Pons (tissue), 1 donor: ENCODE measurements at places on chromosomes 5 and 9.

- no peak for DNase-seq
These were observed 33.9 kb upstream of the KCNN2 start for GRCh38 chr5:114327987-114328386.

GRCh38 chr9:136133191-136133958, 14.7 kb upstream of the TMEM250 start:
- DNase-seq: no peak

DNA sequence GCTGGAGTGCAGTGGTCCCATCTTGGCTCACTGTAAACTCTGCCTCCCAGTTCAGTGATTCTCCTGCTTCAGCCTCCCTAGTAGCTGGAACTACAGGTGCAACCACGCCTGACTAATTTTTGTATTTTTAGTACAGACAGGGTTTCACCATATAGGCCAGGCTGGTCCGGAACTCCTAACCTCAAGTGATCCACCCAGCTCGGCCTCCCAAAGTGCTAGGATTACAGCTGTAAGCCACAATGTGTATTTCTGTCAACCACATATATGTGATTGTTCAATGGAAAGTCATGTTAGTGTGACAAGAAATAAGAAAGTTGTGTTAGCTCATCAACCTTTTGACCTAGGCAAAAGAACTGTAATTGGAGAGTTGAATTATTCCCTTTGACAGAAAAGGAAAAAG, 677.1 kb upstream of the CHD1 start:
- DNase-seq: no peak

DNA sequence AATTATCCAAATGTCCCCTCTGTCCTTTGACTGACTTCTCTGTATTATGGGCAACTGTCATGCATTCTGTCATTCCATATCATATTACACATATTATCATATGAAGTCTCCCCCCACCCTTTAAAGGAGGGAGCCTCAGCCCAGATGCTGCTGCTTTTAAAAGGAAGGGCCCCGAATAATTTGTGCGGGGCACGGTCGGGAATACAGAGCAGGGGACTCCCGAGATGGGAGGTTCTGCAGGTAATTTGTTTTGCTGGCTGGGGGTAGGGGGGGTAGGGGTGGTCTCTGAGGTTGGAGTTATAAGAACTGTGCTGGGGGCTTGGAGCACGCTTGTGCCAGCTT, 10.1 kb upstream of the LHX2 start:
- DNase-seq: no peak

GRCh38 chr5:175444905-175445456, 999 bp upstream of the DRD1 start:
- DNase-seq: no peak

DNA sequence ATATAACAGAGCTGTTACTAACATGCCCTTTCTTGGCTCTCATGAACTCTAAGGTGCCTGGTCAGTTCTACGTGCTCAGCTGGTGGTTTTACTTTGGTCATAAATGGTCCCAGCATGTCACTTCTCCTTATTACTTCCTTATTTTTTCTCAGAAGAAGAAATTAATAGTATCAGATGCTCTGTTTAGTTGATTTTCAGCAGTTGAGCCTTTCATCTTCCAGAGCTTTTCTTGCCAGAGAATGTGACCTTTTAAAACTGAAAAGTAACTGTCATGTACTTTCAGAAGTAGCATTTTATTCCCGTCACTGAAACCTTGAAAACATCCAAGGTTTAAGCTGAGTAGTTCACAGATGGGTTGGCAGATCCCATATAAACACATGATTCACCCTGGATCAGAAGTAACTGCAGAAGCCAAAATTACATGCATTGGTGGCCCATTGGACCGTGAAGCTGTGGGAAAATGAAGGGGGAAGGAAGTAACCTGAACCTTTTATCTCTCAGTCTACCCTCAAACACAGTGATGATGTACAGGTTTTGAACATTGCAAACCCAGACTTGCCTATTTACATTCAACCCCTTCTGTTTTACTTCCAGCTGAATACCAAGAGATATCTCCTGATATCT, 50.5 kb downstream of the HACD4 start:
- DNase-seq: peak; percentile 56

GRCh38 chr9:91761362-91761761, 188.7 kb downstream of the ROR2 start:
- no peak for DNase-seq

DNA sequence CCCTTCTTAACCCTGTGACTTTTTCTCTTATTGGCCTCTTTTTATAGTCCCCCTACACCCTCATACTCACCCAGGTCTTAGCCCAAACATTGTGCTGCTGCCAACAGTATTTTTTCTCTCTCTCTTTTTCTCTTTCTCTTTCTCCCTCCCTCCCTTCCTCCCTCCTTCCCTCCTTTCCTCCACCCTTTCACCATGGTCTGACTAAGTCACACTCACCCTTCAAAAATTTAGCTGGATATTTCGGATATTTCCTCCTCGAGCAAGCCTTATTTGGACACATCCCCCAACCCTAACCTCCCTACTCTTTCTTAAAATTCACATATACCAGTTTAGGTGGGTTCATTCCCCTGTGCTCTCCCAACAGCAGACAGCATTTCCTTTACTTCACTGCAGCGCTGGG, 64.7 kb downstream of the FGF1 start:
- no peak for DNase-seq

DNA sequence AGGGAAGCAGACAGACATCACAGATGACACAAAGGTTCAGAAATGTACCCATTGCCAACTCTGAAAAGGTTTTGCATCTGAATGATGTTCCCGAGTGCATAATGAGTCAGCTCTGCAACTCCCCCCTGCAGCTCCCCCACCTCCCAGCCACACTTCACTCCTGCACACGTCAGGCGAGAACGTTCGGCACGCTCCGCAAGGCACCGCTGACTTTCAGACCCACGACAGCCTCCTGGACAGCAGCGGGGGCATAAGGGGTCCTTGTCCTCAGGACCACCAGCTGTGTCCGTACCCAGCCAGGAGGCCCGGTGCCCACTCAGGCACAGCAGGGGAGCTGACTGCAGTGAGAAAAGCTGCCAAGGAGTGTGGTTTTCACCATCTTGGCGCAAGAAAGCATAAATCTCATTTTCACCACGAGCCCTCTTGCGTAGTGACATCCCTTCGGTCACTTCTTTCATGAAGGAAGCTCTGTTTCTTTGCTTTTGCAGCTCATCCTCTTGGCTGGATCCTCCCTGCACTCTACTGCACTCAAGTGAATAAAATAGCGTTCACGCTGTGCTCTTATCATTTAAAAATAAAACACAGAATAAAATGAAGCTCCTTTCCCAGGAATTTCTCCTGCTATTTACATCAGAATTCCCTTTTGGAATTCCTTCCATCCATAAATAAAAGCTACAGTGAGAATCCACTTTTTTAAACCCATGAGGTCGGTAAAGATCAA, 9.9 kb downstream of the GFPT2 start:
- DNase-seq: peak; percentile 39

- DNase-seq: no peak
These were observed 19.0 kb downstream of the UIMC1 start for GRCh38 chr5:176987583-176987982.

DNA sequence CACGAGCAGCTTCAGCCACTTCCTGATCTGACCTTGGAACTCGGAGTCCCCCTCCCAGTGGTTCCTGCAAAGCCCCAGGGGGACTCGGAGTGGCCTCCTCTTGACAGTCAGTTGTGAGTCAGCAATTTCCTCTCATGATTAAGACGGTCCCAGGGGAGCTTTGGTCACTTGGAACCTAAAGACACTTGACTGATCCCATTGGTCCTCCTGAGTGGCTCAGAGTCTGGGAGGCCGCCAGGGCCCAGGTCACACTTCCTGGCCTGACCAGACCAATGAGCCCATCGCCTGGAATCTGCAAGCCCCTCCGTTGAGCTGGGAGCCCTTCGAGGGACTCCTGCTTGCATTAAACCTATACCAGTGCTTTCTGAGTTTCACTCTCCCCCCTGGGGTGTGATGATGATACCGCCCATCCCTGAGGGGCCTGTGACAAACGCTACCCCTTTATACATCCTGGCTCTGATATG, 29.1 kb downstream of the TSPAN17 start:
- no peak for DNase-seq

DNA sequence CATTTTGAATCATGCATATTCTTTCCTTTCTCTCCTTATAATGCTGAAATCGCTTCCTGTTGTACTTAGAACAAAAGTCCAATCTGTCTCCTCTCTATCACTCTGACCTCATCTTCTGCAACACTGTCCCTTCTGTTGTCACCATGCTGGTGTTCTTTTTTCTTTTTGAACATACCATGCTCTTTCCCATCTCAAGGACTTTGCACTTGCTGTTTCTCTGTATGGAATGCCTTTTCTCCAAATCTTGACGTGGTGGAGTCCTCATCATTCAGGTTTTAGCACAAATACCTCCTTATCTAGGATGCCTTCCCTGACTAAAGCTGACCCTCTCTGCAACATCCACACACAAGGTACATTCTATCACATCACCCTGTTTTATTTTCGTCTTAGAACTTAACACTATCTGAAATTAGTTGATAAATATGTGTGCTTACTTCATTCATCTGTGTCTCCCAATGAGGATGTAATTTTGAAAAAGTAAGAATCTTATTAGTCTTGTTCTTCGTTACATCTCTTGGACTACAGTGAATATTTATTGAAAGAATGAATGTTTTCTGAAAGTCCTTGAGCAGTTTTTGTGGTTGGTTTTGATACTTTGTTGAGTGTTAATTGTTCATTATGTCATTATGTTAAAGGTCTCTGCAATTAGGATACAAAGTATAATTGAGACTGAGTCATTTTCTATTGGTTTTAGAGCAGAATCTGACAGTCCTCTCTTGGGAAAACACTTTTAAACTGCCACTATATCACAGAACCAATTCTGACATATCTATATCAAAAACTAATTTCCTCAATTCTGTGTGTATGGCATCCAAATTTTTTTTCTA, 145.3 kb upstream of the RASA1 start:
- peak; percentile 64 for DNase-seq
